ENCODE measurements at places on chromosomes 6 and 20.

GRCh38 chr20:10250902-10251301, 32.3 kb downstream of the SNAP25 start:
- DNase-seq, result no peak

- no peak for DNase-seq
Measured at GRCh38 chr6:54878718-54879117, 32.1 kb downstream of the FAM83B start.

DNA sequence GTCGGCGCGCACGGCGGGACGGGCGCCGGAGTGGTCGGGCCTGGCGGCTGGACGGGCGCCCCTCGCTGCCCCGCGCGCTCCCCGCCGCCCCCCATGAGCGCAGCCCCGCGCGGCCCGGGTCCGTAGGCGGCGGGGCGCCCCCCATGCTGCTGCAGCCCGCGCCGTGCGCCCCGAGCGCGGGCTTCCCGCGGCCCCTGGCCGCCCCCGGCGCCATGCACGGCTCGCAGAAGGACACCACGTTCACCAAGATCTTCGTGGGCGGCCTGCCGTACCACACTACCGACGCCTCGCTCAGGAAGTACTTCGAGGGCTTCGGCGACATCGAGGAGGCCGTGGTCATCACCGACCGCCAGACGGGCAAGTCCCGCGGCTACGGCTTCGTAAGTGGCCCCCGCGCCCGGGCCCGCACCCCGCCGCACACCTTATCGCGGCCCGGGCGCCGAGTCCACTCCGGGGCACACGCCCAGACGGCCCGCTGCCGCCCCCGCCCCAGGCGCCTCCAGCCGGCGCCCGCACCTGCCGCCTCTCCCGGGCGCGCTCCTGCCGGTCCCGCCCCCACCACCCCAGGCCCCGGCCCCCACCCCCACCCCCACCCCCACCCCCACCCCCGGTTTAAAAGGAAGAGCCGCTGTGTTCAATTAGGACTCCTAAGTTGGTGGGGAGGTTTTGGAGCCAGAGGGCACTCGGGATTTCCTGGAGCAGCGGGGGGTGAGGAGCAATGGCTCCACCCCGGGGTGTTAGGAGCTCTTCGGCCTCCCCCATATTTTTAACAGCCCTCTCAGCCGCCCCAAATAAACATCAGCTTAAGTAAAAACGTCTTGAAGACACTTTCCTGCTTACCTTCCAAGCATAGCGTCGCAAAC, 474 bp downstream of the RBM38 start:
- DNase-seq, result peak; percentile 43

DNA sequence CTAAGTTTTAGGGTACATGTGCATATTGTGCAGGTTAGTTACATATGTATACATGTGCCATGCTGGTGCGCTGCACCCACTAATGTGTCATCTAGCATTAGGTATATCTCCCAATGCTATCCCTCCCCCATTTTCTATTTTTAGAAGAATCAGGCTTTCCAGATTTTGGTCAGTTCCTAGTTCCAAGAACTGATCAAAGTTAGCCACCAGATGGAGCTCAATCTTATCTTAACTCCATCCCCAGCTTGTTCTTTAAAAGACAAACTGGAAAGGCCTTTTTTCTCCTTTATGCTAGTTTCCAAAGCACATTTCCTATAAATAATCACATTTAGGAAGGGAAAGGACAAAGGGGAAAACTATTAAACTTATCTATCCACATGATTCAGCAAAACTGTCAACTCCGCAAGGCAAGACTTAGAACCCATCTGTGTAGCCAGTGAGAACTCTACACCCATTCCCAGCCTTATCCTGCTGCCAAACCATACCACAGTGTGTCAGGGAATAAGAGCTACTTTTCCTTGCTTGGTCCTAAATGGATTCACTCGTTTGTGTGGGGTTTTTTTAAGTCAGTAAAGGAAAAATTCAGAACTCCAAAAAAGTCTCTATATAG, 22.8 kb upstream of the KHDC1 start:
- peak; percentile 28 for DNase-seq

DNA sequence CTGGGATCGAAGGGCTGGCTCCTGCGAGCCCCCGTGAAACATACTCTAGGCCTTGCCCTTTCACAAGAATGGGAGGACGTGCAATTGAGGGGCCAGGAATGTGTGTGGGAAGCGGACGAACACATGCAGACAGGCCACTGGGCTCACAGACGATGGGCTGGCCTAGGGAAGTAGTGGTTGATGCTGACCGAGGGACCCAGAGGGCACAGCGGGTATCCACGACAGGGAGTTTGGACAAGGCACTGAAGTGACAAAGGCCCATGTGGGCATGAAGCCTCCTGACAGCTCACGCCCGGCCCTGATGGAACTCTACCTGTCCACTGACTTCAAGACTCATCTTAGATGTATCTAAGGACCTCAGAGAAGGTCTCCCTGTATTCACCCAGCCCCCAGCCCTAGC, 52.2 kb downstream of the MYH7B start:
- no peak for DNase-seq

DNA sequence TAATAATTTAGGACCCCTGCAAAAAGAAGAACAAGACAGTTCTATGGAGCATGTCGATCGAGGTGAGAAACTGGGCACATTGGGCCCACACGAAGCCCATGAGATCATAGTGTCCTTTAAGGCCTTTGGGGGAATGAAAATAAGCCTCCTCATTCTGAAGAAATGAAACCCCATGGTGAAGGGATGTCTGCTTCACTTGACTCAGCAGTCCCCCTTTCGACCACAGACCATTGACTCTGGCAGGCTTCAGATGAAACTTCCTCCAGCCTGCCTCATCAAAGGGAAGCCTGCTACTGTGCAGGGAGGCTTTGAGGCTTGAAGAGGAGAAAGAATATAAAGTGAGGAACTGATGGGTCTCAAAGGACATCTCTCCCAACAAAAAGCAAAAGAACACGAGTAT, 144.2 kb upstream of the FBXL4 start:
- no peak for DNase-seq

- DNase-seq, result no peak
Measured at GRCh38 chr6:166640342-166641043, 13.4 kb upstream of the RPS6KA2 start.

DNA sequence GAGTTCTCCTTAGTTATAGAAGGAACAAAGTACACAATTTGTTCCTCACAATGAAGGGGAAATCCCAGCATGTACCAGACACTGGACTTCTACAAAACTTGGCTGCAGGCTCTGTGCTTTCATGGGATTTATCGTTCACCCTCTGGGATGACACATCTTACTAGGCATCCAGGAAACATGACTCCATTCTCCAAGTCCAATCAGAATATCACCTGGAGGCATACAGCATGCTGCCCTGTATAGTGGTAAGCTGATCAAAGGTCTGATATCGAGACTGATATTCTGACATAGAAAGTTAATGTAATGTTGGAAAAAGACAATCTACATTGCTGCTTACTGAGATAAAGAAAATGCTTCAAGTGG, 6.7 kb downstream of the RWDD2A start:
- no peak for DNase-seq

DNA sequence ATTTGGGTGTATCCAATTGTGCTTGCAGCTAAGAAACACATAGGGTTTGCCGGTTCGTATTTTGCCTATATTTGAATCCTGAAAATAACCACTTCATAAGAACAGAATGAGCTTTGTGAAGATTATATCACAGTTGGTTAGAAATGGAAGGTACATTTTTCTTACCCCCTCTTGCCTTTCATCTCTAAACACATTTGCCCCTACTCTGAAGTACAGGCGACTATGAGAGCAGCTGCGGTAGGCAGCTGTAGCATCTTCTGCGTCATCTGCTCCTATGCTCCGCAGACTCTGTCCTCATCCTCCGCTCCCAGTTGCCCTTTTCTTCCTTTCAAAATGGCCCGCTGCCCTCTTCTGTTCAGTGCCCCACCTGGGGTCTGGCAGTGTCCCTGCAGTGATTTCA, 47.6 kb upstream of the REV3L start:
- no peak for DNase-seq

DNA sequence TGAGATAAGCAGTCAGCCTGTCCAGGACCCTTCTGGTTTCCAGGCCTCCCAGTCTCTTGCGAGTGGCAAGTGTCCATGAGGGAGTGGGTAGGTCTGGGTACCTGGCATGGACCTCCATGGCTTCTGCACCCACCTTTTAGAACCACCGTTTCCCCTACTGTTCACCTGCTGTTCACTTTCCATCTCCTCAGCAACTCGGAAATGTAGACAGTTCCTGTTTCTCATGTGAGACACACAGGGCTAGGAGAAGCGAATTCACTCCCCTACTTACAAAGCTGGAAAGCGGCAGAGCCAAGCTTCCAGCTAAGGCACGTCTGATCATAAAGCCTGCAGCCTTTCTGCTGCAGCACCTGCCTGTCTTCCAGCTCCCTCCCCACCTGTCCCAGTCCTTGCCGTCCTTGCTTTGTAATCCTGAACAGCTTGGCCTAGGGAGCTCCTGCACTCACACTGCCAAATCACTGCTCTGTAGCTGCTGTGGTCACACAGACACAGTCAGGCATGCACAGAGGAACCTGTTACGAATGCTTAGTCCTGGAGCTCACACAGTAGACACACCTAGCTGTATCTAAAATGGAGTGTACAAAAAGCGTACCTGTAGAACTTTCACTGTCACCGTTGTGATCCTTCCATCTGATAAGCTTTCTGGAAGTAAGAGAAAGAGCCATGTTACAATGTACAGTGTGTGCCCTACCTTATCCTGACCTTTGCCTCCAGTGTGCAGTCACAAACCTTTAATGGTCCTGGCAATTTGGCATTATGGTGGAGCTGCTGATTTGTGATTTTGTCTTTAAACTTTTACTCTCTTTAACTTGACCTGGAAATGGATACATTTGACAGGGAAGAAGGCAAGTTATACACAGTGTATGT, 294.1 kb downstream of the NRN1 start:
- DNase-seq, result no peak

- DNase-seq, result no peak
Measured at GRCh38 chr6:131929264-131929663, 21.9 kb downstream of the CCN2 start.

GRCh38 chr6:107536180-107536961, 46.5 kb downstream of the SOBP start:
- no peak for DNase-seq

- no peak for DNase-seq
Measured at GRCh38 chr6:75145976-75146375, 59.9 kb downstream of the COL12A1 start.

- DNase-seq, result no peak
Measured at GRCh38 chr20:1392443-1392692, 486 bp downstream of the FKBP1A start.

DNA sequence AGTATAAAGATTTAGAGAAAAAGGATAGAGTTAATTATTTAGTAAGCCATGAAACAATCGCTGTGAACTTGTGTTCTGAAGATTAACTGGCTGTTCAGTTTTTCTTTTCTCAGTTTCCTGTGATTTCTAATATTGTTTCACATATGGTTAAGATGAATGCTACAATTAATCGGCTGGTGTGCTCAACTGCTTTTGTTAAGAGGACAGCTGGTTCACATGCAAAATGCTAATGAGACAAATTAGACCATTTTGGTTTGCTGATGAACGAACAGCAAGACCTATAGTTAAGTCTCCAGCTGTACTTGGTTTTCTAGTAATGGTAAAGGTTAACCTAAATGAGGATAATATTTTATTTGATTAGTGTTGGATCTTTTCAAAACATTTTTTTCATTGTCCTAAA, 10.8 kb upstream of the NHSL1 start:
- DNase-seq, result no peak

- DNase-seq, result peak; percentile 27
Measured at GRCh38 chr20:33862709-33863403, 51.7 kb downstream of the CHMP4B start.

DNA sequence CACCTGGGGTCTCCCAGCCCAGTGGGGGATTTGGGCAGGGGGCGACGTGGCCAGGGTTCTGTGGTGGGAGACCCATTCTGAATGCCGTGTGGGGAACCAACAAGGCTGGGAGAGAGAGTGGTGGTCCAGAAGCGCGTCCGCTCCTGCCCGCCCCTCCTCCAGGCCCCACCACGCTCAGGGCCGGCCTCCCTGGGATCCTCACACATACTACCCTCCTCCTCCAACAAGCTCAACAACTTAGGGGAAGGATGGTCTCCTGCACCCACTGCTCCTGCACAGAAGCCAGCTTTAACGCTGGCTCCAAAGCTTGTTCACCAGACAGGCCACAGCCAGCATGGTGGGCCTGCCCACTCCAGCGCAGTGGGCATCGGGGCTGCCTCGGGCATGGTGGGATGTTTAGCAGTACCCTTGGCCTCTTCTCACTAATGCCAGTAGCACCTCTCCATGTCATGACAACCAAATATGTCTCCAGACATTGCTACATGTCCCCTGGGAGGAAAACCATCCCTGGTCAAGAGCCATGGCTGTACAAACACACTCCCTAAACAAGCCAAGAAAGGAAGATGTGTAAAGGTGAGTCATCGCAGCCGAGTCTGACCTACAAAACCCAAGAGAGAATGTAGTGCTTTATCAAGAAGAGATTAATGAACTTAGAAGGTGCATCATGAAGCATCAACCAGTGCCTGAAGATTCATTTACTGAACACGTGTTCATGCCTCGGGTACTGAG, 75.7 kb downstream of the BMP7 start:
- DNase-seq, result no peak

- no peak for DNase-seq
Measured at GRCh38 chr20:51584116-51584515, 41.6 kb upstream of the NFATC2 start.

DNA sequence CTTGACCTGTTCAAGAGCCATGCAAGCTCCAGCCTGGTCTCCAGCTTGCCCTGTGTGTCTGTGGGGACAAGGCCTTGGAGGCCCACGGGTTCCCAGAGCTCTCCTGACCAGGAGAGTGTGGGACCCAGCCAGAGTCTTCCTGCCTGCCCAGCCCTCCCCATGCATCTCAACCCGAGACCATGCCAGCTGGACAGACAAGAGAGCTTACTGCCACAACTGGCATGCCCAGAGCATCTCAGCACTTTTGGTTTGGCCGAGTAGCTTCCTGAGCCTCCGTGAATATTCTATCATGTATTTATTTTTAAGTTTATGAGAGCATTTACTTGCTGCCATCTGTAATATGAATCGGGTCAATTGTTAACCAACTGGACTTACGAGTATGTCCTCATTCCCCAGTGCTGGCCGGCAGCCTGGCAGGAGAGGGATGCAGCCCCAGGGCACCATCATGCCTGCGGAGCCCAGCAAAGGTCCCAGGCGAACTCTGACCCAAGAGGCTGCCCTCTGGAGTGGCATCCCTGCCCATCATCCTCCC, 14.9 kb downstream of the IP6K3 start:
- DNase-seq, result no peak

DNA sequence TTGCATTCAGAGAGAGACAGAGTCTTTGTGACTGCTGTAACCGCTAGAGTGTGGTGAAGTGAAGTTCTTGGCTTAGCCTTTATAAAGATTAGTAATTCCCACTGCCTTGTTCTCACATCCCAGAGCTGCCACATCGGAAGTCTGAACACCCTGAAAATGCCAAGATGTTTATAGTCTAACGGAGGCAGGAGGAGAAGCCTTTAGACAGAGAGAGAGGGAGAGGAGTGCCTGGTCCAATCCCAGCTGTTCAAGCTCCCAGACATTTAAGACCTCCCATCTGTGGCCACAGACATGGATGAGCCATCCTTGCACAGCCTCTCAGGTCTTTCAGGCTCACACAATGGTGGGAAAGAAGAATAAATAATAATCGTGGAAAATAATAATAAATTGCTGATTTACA, 1422.8 kb upstream of the EYS start:
- no peak for DNase-seq

- no peak for DNase-seq
Measured at GRCh38 chr20:14759979-14760378, 422.6 kb upstream of the FLRT3 start.

- DNase-seq, result peak; percentile 84
Measured at GRCh38 chr6:28896505-28897368, 27.0 kb downstream of the TRIM27 start.

All from CD4-positive, alpha-beta T cell treated with Interleukin-17A for 1 hour (primary cell).